ENCODE measurements at places on chromosomes 1 and 21.

GRCh38 chr1:30998887-30999286 is 66.6 kb downstream of the PUM1 start:
- no peak for DNase-seq

- no peak for DNase-seq
Observed at GRCh38 chr1:81330111-81330510, 470.6 kb upstream of the ADGRL2 start.

DNA sequence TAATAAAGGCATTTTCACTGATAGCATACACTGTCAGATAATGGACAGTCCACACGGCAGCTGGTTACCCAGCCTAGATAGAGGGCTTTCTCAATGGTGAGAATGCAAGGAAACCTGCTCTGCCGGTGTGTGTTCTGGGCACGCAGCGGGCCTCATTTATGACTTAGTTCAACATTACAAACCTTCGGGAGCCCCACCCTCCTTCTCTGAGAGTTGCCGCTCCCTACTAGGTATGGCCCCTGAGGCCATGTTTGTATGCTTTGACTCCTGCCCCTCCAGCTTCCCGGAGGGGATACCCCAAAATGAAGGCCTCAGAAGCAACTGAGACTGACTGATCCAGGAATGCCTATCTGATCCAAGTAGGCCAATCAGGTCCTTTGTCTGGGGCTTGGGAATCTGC is 17.2 kb upstream of the FABP3 start:
- no peak for DNase-seq

DNA sequence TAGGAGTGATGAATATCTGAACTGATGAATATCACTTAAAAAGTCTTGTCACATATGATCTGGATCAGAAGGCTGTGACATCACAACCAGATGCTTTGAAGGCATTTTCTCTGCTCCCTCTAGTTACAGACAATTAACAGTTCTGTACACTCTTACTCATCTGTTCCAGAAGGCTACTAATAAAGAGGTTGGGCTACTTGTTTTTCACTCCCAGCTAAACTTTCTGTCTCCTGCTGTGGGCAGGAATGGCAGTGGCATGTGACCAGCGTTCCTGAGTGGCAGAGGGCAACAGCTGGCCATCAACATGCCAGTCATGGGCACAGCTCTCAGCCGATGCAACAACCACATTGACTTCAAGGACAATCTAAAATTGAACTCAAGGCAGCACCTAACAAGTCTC is 66.7 kb downstream of the SLC45A1 start:
- no peak for DNase-seq

GRCh38 chr21:33268393-33268736 is 2.2 kb downstream of the IL10RB start:
- no peak for DNase-seq

- no peak for DNase-seq
Observed at GRCh38 chr1:167011560-167012191, 22.6 kb downstream of the MAEL start.

DNA sequence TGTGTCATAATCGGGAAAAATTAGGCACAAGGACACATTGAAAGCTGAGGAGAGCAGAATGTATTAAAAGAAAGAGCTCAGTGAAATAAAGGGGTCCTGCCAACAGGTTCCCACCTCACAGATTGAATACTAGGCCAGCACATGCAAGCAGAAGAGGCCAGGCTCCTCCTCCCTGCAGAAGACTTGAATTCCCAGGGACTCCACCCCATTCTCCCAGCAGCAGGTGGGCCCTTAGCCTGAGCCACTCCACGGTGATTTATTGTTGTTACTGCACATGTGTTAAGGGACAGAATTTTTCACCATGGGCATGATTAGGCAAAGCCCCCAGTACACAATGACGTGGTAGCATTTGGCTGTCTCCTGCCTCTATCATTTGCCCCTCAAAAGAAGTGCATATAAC is 1844.7 kb downstream of the NCAM2 start:
- no peak for DNase-seq

DNA sequence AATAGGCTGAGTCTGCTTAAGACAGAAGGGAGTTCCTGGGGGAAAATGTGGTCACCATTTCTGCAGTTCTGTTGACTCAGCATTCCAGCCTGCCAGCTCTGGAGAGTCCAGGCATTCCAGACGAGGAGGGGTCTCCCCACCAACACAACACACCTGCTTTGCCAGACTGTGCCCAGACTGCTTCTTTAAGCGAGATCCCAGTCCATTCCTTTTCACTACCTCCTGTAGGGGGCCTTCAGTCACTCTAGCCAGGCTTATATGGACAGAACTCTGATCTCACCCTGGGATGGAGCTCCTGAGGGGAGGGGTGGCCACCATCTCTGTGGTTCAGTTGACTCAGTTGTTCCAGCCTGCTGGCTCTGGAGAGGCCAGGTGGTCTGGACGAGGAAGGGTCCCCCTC is 48.5 kb downstream of the UBE2U start:
- no peak for DNase-seq

DNA sequence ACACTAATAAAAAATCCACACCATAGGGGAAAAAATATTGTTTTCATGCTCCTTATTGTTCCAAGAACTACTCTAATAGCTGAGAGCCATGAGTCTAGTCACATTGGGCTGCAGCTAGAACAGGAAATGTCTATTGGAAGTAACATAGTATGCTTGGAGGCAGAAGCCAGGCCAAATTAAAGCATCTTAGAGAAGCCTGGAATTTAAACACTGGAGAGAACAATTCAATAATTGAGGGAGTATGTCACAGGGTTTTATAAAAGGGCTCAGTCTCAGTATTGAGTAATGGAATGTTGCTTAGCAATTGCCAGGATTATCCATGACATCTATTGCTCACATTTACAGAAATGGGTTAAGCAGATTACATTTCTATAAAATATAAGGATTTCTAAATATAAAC is 471.3 kb downstream of the LMO4 start:
- no peak for DNase-seq

- no peak for DNase-seq
Observed at GRCh38 chr1:111705841-111706240, 33.4 kb downstream of the INKA2 start.

- DNase-seq = no peak
Observed at GRCh38 chr21:37159053-37159776, 86.2 kb downstream of the TTC3 start.

DNA sequence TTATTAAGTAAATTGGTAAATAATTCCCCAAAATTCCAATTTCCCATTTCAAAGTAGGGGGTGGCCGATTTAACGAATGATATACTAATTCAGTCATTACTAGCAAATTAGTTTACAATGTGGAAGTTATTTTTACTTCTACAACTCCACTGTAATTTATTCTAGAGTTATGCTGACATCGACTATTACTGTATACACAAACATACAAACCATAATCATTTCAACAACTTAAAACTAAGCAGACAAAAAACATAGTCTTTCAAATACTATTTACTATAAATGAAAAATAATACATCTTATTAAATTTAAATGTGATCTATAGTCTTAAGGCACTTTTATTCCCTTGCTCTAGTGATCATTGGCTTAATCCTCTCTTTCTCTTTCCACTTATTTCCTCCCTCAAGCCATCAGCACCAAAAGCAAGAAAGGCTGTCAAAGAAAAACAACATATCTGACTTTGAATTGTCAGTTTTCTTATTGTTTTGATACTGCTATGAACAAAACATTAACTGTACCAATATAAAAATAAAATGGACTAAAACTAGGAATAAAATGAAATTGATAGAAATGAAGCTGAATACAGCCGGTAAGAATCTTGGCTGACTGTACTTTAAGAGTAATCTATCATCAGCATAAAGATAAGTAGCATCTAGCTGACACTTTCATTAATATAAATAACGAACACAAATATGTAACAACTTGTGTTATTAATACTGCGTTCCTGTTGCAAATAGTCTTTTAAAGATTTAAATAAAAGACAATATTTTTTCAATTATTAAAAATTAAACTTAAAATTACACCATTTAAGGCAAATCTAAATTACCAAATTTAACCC is 4.1 kb downstream of the CDC42BPA start:
- DNase-seq = no peak

DNA sequence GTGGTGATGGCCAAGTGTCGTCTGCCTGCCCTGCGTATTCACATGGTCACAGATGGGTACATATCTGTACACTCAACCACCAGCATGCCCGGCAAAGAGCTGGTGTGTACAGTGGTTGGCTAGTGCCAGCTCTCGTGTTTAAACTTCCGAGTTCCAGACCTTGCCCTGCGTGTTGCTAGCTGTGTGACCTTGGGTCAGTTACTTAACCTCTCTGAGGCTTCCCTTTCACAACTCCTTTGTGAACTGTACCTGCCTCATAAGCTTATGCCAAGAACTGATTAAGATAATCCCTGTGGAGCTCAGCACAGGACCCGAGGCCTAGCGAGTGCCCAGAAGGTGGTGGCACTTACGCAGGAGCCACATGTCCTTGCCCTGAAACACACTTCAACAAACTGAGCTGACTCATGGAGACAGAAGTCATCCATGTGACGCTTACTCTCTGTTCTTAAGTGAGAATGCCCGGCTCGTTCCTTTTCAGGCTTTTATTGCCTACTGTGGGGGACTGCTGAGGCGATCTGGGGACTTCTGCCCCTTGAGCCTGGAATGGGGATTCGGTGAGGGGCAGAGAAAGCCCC is 55.4 kb downstream of the ALPL start:
- DNase-seq = no peak

DNA sequence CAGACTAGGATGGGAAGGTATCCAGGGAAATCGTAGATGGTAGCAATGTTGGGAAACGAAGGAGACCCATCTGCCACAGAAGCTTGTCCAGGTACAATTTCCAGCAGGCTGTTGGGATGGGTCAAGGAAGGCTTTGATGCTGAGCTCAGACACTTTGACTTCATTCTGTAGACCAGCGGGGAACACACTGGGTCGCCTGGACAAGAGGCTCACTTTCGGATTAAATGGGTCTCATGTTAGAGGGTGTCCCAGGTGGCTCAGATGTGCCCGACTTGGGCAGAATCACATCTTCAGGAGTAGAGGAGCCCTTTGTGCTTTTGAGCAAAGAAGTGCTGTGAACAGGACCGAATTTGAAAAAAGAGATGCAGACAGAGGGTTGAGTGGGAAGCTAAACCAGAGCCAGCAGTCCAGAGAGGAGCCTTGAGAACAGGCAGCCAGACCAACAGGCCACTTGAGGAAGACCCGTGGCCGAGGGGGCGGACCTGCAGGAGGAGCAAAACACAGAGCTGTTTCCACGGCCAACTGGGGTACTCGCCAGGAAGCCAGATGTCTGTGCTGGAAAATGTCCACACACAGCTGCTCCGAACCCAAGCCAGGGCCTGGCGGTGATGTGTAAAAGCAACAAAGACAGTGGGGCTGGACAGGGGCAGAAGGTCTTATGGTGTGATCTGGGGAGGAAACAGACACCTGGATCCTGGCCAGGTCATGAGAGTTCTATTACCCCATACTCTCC is 146.9 kb downstream of the AJAP1 start:
- no peak for DNase-seq

DNA sequence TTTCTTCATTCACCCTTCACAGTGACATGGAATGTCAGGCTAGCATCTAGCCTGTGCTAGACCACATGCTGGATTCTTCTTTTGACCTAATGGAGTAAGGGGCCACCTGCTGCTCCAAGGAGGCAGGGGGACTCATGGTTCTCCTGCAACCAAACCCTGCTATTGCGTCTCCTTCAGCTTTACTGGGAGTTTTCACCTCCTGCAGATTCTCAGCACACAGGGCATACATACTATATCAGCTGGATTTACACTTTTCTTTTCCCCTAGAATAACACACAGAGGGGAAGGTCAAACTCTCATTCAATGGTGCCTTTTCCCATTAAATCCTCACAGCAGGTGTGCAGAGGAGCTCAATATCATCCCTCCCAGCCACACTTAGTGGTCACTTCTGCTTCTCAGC is 16.6 kb upstream of the AK5 start:
- no peak for DNase-seq

DNA sequence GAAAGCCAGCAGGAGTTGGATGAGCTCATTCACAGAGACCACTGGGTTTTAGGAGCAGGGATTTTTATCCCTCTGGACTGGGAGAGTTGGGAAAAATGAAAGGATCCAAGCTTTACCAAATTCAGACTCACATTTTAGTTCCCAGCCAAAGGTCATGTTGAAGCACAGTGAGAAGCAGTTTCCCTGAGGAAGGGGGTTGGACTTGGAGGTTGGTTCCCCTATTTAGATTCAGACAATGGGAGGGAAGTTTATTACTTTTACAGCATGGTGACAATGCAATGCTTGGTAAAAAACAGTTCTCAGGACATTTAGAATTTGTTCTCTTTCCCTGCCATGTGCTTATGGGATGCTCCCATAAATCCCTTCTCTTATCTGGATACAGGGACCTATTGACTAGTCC is 57.3 kb upstream of the ZNF648 start:
- DNase-seq = no peak

GRCh38 chr21:35932232-35932911 is 128.0 kb downstream of the SETD4 start:
- DNase-seq = peak; percentile 50

DNA sequence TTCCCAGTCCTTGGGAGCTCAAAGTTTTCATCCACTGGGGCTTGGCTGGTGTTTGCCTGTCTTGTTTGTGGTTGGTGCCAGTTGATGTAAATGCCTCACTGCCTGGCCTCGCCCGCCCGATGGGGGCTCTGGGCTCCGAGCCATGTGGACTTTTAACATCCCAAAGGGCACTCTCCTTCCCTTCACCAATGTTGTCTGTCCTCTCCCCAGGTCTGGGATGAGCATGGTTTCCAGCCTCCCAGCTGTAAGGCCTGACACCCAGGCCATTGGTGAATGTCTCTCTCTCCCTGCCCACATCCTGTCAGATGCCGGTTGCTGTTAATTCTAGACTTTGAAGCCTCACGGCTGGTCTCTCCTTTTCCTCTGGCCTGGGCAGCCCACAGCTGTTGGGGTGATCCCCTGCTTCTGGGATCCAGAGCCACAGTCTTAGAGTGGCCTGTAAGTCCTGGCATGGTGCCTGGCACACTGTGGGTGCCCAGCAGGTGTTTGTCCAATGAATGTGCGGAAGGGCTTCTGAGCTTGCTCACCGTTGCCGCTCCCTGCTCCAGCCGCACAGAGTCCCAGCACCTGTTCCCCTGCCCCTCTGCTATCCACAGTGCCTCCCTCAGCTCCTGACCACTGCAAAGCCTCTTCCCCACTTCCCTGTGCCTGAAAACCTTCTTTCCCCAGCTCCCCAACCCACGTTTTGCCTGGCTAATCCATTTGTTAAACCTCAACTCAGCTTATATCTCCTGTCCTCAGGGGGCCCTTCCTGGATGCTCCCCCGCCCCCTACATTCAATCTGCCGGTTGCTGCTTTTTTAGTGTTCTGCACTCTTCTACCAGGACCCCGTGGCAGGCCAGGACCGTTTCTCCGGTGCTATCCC is 3.3 kb upstream of the C1orf174 start:
- no peak for DNase-seq

GRCh38 chr1:202210385-202210784 is 16.8 kb downstream of the LGR6 start:
- no peak for DNase-seq

DNA sequence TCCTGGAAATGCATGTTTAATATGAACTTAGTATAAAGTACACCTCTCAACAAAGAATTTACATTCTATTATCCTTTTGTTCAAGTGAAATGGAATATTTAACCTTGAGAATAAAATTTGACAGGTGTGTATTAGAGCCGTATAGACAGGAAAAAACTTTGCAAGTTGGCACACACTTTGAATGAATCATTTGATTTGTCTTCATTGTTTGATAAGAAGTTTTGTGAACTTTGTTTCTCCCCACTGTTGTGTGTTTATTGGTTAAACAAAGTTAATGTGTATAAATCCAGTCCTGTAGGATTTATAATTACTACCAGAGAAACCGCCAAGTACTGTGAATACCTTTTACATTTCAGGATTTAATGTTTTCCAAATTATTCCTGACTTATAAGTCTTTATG is 2.0 kb downstream of the SYDE2 start:
- DNase-seq = no peak

Measured in fibroblast of gingiva (primary cell).